ENCODE measurements at places on chromosomes 3 and 15.

- DNase-seq, result peak; percentile 11
These were observed 79.7 kb upstream of the CDIN1 start for GRCh38 chr15:36499412-36500389.

- peak; percentile 62 for DNase-seq
These were observed 2.0 kb downstream of the C2CD4A start for GRCh38 chr15:62068810-62069167.

GRCh38 chr3:142035308-142035922 is 113.9 kb downstream of the TFDP2 start:
- no peak for DNase-seq

DNA sequence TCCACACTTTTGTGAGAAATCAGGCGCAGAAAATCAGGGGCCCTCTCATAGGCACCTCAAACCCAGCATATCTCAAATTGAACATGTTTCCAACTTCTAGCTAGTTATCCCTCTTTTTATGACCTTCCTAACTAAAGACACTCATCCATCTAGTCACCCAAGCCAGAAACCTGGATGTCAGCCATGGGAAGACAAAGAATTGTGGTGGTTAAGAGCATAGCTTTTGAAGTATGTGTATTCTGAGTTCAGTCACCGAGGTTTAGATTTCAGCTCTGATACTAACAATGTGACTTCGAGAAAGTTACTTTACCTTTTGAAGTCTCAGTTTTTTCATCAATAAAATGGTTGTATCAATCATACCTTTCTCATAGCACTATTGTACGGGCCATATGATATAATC is 495.5 kb downstream of the NLGN1 start:
- DNase-seq, result peak; percentile 89

GRCh38 chr3:157100096-157100477 is 59.9 kb downstream of the CCNL1 start:
- DNase-seq, result no peak

DNA sequence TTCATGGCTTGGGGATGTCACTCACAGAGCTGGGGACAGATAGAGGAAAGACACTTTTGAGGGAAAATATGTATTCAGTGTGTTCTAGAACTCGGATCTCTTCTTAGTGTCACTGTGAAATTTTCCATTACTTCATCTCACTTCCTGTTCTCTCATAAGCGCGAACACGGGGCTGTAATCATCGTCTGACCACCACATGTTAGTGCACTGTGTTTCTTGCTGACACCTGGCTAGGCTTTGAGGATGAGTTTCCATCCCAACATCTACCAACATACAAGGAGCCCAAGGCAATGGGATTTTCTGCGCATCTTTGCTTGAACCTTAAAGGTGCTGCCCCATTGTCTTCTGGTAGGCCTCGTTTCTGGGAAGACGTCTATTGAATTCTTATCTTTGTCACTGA is 84.0 kb downstream of the LIPC start:
- no peak for DNase-seq

GRCh38 chr3:128311441-128311844 is 155.2 kb downstream of the DNAJB8 start:
- no peak for DNase-seq

DNA sequence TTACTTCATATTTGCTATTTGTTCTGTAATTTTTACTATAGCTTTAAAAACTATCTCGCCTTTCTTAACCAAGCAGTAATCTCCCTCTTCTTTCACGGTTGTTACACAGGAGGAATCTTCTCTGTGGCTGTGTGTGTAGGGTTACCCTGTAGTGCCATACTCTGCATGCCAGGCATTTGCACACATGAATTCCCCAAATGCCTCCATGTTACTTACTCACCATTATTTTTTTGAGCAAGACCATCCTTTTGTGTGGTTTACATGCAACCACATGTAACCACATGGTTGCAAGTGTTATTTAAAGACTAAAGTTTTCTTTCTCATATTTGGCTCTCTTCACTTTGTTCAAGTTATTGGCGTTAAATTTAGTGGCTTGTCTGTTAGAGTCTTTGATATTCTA is 45.5 kb downstream of the HPS3 start:
- peak; percentile 26 for DNase-seq

DNA sequence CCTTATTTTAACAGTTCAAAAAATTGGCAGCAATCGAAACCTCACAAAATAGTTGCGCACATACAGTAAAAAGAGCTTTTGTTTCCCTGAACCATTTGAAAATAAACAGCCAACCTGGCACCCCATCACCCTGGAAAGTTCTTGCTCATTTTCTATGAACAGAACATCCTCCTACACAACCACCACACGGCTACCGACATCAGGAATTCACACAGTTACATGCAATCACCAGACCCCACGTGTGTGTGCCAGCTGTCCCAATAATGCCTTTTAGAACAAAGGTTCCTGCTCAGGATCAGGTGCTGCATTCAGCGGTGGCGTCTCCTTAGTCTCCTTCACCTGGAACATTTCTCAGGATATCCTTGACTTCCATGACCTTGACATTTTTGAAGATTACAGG is 186.5 kb downstream of the KLF13 start:
- no peak for DNase-seq

DNA sequence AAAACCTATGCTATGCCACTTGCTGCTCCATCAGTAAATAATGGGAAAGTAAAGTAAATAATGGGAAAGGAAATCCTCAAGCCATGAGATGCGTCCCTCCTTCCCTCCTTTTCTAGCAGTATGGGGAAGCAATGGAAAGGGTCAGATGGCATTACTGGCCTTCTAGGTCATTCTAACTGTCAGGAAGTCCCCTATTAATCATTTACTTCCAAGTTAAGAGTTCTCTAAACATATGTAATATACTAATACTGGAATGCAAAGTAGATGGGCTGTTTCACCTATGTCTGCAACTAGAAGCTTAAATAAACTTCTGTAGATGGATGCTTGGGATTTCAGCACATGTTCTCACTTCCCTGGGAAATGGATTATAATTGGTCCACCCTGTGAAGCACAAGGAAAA is 55.9 kb downstream of the MDFIC2 start:
- no peak for DNase-seq

DNA sequence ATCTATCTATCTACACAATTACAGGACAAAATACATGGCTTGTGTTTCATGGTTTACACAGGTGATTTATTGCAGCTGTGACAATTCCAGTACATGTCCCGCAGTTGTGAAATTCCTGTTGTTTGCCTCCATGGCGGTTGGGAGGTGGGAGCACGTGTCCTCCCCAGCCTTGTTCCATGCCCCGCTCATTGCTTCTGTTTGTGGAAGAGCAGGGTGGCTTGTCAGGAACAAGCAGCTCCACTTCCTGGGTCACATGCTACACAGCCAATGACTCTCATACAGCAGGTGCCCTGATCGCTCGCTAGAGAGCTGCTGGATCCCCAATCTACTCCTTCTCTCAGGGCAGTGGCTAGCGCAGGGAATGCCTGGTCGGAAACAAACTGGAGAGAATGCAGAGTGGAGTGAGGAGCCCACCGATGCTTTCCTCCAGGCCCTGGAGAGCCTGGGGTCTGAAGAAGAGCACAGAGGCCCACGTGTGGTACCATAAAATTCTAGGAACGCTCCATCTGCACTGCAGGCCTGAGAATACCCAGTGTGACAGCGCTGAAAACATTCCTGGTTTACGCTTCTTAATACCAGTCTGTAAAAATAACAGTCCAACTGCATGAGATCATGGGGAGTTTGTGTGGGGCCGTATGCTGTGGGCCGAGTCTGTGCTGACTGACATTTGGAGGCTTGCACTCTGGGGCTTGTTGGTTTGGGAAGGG is 270.6 kb upstream of the RGMA start:
- peak; percentile 79 for DNase-seq

DNA sequence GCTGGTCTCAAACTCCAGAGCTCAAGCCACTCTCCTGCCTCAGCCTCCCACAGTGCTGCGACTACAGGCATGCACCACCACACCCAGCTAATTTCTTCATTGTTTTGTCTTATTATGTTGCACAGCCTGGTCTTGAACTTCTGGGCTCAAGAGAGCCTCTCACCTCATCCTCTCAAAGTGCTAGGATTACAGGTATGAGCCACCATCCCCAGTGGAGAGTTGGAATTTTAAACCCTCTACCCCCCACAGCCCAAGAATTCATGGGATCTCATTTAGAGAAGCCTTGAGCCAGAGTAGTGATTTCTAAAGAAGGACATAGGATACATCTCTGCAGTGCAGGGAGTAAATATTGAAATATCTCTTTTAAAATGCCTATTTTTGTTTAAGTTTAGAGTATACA is 221.1 kb downstream of the CACNA2D3 start:
- no peak for DNase-seq

GRCh38 chr3:140205598-140205997 is 270.6 kb downstream of the CLSTN2 start:
- no peak for DNase-seq

- DNase-seq, result no peak
These were observed 24.1 kb downstream of the GABPB1 start for GRCh38 chr15:50330921-50331320.

DNA sequence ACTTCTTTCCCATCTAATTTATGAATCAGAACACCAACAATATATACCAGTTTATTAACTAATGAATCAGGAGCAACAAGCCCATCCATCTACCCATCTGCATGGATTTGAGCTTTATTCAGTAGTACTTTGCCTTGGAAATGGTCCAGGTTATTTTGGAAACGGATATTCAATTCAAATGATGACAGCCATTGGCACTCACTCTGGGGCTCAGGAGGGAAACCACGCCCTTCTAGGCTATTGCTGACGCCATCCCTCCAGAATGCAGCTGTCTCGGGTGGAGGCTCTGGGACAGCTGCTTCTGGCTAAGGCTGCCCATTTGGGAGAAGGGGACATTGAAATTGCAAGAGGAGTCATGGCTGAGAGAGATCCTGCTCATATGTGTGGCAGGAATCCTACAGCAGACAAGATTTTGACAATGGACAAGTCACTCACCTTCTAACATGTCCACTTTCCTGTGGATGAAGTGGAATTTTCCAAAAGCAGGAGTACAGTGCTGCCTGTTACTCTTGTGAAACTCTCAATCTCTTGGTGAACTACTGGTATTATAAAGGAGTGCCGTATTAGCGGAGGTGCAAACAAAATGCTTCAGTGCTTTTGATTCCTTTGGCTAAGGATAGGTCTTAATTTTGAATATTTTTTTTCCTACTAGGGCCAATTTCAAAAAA is 29.3 kb upstream of the TRAK1 start:
- DNase-seq, result peak; percentile 97

DNA sequence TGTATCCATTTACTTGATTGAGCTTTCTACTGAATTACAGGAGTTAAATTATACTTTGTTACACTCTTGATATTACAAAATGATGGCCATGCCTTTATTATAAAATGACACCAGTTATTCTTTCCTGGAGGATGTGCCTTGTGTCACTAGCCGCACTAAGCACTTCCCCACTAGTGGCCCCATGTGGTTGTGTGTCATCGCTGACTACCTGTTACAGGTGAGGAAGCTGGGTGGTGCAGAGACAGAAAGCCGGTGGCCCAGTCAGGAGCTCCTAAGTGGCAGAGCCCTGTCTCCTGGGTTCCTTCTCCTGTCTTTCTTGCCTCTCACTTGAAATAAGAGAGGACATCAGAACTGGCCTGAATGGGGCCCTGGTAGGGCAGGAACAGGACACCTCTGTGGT is 96.8 kb downstream of the IGF1R start:
- no peak for DNase-seq

DNA sequence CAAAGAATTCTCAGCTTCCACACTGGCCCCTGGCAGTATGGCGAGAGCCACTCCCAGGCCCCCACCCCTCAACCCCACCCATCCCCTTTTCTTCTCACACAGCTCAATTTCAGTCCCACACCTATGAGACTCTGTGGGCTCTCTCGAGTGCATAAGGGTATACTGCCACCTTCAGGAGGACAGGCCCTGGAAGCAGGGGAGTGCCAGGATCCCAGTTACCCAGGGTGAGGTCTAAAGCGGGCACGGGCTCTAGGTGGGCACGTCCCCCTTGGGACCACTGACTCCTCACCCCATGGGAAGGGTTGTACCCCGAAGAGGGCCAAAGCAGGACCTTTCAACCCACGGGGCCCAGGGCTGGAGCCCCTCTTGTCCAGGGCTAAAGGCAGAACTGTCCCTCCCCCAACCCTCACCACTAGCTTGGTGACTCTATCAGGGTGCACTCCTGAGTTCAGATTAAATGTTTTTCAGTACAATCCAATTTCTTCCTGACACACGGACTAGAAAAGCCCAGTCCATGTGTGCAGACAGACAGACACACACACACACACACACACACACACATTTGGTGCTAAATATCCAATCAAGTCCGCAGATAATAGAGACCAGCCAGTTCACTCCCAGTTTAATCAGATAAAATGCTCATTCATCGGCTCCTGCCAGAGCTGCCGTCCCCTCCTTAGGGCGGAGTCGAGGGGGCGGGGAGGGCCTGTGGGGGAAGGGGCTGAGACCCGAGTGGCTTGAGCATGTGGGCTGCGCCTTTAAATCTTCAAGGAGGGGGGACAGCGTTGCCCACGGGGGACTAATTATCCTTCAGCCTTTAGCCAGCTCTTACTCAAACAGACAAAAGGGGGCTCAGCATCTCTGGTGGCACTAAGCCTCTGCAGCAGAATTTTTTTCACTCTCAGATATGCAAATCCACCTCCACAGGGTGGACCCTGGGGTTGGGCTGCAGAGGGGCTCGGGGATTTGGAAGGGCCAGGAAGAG is 59.3 kb downstream of the CYP11A1 start:
- peak; percentile 69 for DNase-seq

DNA sequence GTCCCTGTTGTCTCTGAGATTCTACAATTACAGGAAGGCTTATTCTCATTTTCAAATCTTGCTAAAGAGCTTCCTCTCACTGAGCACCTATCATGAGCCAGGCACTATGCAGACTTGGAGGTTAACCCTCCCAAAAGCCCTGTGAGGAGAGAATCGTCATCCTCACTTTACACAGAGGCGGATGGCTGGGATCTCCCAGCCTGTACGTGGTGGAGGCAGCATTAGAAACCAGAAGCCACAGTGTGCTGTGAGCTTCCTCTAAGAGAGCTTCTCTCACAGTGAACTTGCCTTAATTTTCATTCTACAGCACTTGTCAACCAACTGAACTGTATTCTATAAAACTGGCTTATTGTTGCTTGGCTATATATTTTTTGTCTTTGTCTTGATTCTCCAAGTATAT is 6.1 kb upstream of the DGKG start:
- DNase-seq, result no peak

DNA sequence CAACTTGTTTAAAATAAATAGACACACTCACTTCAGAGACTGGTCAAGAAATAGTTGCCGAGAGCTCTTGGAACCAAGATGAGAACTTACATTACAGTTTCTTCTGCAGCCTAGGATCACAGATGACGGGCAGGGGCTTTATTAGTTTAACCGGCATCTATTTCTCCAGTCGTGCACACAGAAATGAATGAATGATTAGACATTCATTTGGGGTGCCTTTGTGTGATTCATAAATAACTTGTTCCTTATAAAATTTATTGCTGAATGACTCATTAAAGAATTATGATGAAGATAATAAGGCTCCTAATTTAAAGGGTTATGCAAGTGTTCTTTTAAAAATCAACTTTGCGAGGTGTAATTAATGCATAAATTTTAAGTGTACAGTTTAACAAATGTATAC is 20.8 kb downstream of the NFKBIZ start:
- DNase-seq, result peak; percentile 25

- DNase-seq, result peak; percentile 26
These were observed 22.9 kb downstream of the MAP2K1 start for GRCh38 chr15:66409565-66410108.
